Globus pallidus (tissue), 1 donor: ENCODE measurements at places on chromosomes 11 and 22.

DNA sequence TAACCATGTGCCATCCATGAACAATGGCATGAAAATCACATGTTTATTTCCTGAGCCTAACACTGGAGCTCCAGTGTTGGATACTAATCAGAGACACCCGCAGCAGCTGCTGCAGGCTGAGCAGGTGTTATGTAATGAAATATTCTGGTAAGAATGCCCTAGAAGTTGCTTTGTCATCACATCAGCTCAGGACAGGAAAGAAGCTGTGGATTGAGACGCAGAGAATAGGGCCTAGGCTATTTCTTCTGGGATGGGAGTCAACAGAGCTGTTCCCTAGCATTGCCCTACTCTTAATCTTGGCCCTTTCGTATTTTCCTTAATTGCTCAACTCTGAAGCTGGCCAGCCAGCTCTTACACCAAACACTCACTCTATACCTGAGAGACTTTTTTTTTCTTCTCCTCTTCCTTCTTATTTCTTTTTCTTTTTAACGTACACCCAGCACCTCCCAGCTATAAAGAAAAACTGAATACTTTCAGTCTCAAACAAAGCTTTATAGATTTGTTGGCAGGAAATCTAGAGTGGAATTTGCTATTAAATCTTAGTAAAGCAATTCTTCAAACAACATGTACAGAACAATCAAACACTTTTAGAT, 31.9 kb downstream of the RASSF10 start:
- DNase-seq, result no peak

DNA sequence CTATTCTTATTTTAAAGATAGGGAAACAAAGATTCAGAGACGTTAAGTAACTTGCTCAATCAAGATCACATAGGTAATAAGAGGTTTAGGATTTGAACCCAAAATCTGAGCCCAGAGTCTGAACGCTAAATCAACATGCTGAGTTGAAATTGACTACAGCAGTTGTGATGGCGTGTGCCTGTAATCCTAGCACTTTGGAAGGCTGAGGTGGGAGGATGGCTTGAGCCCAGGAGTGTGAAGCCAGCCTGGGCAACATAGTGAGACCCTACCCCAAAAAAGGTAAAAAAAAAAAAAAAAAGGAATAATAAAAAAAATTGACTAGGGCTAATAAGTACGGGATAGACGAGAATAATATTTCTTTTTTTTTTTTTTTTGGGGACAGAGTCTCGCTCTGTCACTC, 1.4 kb upstream of the NR1H3 start:
- no peak for DNase-seq

DNA sequence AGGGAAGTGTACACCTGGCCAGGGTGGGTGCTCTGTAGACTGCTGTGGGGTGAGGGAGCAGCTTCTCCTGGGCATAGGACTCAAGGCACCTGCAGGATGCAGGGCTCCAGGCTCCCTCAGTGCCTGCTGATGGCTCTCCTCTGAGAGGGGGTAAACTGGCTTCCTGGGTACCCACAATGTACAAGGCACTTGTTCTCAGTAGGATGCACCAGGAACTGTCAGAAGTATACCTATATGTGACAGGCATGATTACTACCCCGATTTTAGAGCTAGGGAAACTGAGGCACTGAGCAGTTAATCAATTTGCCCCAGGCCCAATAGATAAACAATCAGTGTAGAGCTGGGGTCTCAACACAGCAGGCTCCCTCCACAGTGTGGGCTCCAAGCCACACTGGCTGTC, 31.4 kb upstream of the GNAZ start:
- no peak for DNase-seq

DNA sequence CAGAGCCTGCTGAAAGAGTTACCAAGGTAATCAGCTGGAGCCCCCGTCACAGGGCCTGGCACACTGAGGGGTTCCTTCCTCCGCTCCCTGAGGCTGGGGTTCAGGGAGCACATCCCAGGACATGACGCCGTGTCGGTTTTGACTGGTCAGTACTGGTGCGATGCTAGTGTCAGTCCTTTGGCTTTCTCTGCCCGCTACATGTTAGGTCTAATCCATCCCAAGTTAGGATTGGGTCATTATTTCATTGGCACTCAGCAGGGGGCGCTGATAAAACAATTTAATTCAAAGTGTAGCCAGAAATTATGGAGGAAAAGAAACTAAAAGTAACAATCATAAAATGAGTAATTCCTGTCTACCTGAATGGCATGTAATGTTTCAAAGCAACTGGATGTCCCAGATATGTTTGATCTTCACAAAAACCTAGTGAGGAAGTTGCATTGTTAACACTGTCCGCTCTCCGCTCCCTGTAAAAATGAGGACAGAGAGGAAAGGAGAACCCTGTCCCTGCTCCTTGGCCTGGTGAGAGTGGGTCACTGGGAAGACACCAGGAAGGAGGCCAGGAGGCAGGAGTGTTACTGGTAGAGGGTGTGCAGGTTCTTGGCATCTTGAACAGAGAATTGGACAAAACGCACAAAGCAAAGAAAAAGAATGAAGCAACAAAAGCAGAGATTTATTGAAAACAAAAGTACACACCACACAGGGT, 27.1 kb downstream of the TSKU start:
- peak; percentile 31 for DNase-seq

- peak; percentile 65 for DNase-seq
These were observed 9.2 kb downstream of the SIPA1 start for GRCh38 chr11:65646958-65647701.

DNA sequence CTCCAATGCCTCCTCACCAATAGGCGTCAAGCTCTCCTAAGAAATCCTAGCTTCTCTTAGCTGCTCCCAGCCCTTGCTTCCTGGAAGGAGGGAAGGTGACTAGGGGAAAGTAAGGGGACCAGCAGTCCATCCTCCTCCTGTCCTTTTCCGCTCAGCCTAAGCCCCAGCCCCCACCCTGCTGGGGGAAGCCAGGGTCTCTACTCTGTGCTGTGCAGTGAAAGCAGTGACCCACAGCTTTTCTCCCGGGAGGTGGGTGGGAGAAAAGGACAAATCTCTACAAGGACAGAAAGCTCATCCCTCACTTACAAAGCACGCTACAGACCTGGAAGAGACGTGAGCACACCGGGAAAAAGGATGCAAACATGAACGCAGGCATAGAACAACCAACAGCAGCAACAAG, 30.9 kb upstream of the PHLDA2 start:
- DNase-seq, result no peak

GRCh38 chr11:27022659-27023251, 17.9 kb upstream of the BBOX1 start:
- no peak for DNase-seq

GRCh38 chr22:31603574-31603973, 58.4 kb downstream of the PISD start:
- DNase-seq, result no peak

GRCh38 chr22:45683248-45683647, 11.6 kb downstream of the ATXN10 start:
- DNase-seq, result peak; percentile 22

DNA sequence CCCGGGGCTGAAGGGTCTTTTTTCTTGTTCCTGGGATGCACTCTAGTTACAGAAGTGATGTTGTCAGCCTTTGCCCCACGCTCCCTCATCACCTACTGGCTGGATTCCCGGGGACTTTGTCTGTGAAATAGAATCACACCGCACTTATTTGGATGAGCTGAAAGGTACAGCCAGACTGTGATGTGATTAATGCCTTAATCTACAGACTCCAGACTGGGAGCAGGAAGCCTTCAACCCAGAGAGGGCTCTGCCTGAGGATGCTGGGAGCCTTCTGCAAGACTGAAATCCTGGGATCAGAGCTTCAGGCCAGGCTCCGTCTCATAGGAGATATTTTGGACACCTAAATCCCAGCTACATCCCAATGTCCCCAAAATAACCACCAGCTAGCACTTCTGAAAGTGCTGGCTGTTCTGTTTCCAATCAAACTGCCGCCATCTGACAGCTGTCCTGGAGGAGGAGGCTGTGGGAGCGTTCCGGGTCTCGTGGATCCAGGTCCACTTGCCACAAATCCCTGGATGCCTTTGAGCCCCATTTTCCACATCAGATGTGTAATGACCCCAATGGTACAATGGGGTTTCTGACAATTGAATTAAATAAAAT, 688.5 kb downstream of the TBC1D22A start:
- DNase-seq, result no peak

DNA sequence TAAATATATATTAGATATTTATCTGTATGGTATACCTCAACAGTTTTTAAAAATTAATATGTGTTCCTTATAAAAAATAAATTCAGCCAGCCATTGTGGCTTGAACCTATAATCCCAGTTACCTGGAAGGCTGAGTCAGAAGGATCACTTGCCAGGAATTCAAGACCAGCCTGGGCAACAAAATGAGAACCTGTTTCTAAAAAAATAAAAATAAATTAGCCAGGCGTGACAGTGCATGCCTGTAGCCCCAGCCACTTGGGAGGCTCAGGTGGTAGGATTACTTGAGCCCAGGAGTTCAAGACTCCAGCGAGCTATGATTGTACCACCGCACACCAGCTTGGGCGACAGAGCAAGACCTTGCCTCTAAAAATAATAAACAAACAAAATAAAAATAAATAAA, 54.9 kb downstream of the PHF21A start:
- no peak for DNase-seq

GRCh38 chr11:34176751-34177209, 71.4 kb downstream of the NAT10 start:
- peak; percentile 69 for DNase-seq

GRCh38 chr11:71485063-71485399, 32.0 kb downstream of the NADSYN1 start:
- DNase-seq, result no peak

- DNase-seq, result no peak
These were observed 436.0 kb downstream of the RAB38 start for GRCh38 chr11:87739261-87739660.

DNA sequence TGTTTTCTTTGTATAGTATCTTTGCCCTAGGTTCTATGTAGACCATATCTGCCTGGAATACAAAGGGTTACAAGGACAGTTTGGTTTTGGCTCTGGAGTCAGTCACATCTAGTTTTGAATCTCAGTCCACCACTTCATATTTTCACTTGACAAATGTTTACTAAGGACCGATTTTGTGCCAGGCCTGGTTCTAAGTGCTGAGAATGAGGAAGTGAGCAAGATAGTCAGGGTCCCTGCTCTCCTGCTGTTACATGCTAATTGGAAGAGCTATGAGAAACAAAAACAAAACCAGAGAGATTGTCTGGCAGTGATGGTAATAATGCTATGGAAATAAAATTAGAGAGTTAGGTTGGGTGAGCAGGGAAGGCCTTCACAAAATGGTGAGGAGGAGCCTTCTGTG, 66.1 kb upstream of the ARHGAP20 start:
- DNase-seq, result no peak

DNA sequence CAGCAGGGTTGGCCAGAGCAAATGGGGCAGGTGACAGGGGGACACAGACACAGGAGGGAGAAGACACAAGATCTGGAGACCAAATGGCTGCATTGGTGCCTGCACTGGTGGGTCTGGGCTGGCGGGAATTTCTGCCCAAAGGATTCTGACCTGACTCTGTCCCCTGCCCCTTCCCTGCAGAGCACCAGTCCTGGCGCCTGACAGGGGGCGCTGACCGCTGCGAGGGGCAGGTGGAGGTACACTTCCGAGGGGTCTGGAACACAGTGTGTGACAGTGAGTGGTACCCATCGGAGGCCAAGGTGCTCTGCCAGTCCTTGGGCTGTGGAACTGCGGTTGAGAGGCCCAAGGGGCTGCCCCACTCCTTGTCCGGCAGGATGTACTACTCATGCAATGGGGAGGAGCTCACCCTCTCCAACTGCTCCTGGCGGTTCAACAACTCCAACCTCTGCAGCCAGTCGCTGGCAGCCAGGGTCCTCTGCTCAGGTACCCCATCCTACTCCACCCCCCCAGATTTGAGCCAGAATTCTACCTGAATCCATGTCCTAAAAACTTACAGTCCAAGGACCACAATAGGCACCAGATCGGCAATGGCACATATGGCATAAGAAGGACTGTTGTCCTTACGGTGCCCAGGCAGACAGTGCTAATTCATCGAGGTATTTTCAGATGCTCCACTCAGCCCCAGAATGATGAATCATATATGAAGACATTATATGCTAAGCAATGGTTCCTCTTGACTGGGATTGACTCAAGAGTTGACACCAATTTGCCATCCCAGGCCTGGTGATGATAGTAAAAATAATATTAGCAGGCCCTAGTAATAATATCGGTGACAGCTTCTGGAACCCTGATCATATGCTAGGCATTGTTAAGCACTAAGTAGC, 38.2 kb downstream of the CD6 start:
- DNase-seq, result no peak

- no peak for DNase-seq
These were observed 679.9 kb downstream of the KCNA4 start for GRCh38 chr11:29336727-29337575.

DNA sequence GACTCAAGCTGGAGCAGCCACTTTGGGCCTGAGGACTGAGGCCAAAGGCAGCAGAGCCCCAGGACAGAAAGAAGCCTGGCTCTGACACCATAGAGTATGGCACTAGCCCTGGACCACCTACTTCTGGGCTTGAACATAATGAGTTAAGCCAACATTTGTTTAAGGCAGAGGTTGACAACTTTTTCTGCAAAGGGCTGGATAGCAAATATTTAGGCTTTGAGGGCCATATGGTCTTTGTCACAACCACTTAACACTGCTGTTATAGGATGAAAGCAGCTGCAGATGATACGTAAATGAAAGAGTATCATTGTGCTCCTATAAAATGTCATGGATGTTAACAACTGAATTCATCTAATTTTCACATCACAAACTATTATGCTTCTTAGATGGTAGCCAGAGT, 16.6 kb downstream of the OSBP start:
- DNase-seq, result no peak

DNA sequence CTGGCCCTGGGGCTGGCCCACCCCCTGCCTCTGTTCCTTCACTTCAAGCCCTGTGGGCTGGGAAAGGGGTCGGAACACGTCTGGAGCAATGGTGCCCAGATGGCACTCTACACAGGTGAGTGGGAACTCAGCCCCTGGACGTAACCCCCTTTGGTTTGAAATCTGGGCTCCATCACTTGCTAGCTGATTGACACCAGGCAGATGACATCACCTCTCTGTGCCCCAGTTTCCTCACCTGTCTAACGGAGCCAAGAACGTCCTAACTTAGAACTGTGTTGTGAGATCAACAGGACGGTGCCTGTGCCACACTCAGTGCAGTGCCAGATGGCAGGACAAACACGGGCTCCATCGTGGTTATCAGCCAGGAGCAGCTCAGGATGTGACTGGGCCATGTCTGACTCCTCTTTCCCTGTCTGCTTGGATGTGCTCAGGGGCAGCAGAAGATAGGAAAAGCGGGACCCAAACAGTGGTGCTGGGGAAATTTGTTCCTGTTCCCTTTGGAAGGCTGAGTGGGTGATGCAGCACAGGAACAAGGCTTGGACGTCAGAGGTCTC, 24.4 kb downstream of the NPTXR start:
- DNase-seq, result no peak

GRCh38 chr11:93116641-93117441, 81.0 kb downstream of the SLC36A4 start:
- no peak for DNase-seq
